T-helper 22 cell (primary cell): ENCODE measurements at places on chromosomes 1 and 21.

GRCh38 chr1:110005971-110006370 lies 21.4 kb downstream of the AHCYL1 start:
- DNase-seq = no peak

- DNase-seq = no peak
Observed at GRCh38 chr1:47591801-47592200, 154.0 kb downstream of the FOXD2 start.

DNA sequence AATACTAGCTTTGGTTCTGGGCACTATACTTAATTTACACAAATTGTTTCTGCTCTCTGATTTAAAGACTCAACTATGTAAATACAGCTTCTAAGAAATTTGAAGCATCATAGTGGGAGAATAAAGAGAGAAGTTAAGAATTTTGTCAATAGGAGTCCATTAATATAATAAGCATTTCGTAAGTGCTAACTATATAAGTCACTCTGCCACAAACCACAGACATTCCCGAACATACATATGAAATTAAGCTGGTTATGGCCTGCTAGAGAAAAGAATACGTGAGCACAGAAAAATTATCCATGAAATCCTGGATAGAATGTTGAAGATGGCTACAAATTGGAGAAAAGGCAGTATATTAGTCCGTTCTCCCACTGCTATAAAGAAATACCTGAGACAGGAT lies 526.2 kb downstream of the MRPL39 start:
- DNase-seq = no peak

DNA sequence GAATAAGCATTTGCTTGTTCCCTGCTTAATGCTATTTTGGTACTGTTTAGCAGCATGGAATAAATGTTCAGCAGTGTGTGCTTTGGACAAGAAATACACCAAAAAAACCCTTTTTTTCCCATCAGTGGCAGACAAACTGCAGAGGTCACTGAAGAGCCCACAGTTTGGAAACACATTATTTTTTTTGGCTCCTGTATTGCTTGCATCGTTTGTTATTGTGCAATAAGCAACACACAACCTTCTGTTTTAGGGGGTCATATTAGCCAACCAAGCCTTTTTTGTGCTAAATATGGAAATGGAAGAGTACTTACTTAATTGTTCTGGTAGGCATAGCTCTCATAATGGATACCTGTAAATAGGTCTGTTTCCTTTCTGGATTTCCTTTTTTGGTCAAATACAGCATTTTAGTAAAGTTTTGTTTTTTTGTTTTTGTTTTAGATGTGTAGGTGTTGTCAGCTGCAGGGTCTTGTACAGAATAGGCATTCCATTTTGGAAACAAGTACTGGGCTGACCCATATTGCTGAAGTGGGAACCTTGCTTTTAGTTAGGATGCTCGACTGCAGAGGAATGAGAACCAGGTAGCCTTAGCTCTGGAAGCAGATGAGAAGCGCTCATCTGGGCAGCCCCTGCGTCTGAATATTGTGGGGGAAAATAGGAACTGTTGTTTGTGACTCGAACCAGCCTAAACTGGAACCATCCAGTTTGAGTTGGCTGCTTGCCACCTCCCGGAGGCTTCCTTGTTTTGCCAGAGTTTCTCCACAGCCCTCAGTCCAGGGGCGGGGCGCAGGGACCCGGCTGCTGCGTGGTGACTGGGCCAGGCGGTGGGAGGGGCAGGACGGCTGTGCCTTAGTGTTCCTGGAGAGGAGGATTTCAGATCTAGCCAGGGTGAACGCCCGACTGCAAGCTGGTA lies 38.4 kb downstream of the SPEN start:
- DNase-seq = no peak

- no peak for DNase-seq
Observed at GRCh38 chr1:89550995-89551394, 26.4 kb downstream of the LRRC8B start.

GRCh38 chr1:65208563-65208973 lies 60.6 kb downstream of the AK4 start:
- no peak for DNase-seq

DNA sequence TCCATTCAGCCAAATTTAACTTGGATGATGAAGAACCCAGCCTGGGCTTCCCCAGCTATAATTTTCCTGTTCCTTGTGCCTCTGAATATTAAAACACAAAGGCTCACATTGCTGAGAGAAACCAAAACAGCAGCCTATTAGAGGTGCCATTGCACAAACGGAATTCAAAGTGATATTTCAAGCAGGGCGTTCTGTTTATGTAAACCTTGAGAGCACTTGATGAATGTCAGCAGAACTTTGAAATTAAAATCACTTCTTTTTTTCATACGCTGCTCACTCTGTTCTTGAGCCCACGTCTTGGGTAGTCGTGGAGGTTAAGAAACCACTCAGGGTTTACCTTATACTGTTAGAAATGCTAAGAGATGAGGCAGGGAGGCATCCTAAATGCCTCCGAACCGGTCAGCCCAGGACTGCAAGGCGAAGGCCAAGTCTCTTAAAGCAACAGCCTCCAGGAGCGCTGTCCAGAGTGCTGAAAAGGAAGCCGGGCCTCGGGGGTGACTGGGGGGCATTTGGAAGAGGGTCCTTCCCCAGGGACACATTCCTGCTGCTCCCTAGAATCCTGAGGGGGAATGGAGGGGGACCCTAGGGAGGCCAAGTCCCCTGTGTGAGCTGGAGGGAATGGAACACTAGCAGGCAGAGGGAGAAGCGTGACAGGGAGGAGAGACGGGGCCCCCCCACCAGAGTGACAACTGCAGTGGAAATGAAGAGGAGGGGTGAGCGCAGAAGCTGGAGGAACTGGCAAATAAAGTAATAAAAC lies 154.8 kb upstream of the VAMP3 start:
- no peak for DNase-seq

- no peak for DNase-seq
Observed at GRCh38 chr1:25863486-25864262, 4.4 kb upstream of the AUNIP start.

GRCh38 chr21:14321042-14321441 lies 61.9 kb downstream of the HSPA13 start:
- no peak for DNase-seq

- DNase-seq = no peak
Observed at GRCh38 chr1:14443164-14443787, 155.2 kb upstream of the KAZN start.

GRCh38 chr21:46017695-46018094 lies 36.1 kb downstream of the COL6A1 start:
- no peak for DNase-seq

DNA sequence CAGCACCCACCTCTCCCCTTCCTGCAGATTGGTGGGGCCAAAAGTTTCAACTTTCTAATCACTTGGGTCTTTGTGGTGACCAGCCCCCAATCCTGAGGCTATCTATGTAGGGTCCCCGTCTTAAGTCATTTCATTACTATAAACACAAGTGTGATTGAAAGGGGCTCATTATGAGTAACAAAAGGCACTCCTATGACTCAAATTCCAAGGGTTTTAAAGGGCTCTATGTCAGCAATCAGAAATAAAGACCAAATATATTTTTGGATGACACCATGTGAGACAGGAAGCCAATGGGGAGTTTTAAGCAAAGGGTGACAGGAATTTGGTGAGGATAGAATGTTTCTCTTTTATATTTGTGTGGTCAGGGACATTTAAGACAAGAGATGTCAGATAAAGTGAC lies 6.2 kb downstream of the ERO1B start:
- DNase-seq = no peak

DNA sequence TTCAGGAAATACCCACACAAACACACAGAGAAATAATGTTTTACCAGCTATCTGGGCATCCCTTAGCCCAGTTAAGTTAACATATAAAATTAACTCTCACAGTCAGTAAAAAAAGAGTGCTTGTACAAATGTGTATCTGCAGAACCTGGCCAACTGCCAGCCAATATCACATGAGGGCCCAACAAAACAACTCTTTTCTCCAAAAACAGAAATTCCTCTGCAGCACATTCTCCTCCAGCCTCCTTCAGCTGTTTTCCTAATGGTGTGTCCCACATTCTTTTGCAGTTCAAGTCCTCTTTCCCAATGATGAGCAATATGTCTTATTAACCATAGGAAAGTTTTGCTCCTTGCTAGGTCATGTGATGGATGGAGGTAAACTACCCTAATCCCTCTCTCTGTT lies 75.5 kb downstream of the LRRC7 start:
- DNase-seq = no peak

DNA sequence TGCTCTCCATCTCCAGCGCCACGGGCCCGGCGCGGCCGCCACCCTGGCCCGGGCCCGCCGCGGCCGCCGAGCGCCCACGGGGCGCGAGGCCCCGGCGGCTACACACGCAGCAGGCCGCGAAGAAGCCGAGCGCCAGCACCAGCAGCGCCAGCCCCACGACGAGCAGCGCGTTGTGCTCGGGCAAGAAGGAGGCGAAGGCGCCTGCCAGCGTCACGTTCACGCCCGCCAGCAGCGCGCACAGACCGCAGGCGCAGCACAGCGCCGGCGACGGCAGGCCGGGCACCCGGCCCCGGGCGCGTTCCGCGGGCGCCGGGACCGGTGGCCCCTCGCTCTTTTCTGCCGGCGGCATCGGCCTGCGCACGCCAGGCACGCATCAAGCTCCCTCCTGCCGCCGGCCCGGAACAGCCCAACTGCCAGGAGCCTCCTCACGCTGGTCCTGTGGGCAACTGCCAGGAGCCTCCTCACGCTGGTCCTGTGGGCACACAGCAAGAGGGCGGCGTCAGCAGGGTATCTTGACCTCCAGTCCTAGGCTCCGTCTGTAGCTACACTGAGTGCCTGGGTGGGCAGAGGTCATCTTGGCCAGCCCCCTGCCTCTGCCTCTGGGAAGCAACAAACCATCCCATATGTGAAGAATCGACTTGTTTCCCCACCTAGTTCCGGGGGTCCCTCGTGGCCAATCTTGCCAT lies 18.1 kb downstream of the KNCN start:
- DNase-seq = peak; percentile 19

- DNase-seq = no peak
Observed at GRCh38 chr1:211581526-211581925, 2.6 kb upstream of the SLC30A1 start.

DNA sequence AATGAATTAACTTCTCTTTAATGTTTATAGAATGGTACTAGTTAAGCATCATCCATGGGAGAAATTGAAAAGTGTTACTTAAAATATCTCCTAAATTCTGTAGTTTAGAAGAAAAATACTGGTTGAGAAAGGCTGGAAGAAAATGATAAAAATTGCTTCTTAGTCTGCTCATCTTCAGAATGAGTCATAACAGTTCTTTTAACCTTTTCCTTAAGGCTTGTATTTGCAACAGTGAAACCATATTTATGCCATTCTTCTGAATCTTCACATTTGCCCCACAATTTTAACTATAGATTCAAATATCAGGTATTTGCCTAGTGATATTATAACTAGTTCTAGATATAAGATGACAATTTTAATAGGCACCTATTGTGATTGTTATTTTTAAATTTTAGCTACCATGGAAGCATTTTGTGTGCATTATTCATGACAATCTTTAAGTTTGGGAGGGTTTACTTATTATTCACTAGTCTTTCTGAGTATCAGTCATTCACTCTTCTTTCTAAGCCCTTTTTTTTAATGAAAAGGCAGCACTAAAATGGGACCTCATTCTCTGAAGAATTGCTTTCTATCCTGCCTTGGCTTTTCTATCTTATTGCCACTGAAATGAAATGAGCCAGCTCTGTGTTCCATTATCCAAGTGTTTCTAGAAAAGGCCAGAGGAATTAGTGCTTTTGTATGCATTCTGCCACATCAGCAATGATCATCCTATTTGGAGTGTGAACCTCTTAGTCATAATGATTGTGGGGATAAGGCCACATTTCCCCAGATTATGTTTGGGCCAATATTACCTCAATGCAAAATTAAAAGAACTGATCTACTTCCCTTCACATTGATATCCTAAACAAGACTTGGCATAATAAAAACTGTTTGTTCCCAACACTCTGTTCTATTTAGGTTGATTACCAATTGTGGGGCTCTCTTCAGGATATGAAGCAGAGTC lies 58.4 kb downstream of the SAMSN1 start:
- no peak for DNase-seq

DNA sequence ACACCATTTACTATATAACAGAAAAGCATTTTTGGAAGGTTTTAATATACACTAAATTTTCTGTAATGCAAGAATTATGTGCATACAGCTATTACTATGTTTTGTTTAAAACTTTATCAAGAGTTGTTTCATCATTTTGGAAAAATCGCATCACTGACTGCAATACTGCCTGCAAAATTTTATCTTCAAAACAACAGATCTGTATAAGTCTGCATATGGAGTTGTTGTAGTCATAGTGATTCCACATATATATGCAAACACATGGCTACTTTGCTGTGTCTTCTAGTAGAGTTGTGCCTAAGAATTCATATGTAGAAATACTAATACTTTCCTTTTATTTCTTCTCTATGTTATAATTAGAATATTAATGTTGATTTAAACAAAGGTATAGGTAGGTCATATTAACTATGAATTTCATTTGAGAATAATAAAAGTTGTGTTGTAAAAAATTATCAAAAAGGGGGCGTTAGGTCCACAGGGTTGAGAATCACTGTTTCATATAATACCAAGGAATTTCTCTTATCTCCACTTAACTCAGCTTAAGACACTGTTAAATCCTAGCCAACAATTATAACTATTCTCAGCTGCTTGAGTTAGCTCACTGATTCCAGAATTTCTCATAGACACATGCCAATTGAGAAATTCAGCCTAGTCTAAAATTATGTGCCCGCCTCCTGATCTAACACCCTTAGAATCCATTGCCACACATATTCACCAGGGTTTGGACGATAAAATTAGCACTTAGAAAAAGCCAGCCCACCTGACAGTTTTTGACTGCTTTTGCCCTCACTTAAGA lies 22.9 kb upstream of the LAMC1 start:
- DNase-seq = no peak

DNA sequence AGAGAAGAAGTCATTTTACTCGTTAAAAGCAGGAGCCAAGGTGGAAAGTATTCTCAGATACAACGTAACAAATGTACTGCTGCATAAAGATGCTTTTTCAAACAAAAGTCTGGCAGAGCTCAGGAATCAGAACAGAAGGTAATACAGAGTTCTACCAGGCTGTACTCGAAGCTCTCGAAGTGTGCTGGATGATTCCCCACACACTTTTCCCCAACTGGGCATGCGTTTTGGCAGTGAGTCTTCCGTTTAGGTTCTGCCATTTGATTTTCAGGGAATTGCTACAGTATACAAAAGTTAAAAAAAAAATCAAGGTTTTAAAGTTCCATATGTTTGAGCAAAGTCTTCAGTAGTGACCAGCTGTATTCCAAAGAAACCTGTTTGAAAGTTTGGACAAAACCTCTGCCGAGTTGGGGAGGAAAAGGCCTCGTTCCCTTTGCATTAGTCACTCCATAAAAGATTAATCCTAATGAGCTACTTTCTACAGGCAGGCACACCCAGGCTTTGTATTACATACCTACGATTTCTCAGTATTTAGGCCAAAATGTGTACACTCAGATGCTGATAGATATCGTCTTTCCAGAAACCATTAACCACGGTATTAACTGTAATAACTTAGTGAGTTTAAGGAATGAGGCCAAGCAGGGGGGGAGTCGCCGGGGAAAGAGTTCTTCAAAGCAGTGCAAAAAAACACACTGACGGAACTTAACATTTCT lies 477.1 kb downstream of the LMO4 start:
- DNase-seq = no peak

DNA sequence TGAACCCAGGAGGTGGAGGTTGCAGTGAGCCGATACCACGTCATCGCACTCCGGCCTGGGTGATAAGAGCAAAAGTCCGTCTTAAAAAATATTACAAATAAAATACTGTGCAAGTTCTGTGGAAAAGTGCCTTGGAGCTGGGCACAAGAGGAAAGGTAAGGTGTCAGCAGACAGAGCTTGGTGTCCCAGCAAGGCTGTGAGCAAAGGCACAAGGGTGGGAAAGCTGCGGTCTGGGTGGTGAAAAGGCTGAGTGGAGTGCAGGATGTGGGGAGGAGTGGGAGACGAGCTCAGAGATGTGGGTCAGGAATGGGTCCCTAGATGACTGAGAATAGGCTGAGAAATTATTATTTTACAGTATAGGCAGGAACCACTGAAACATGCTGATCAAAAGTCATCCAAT lies 150.6 kb downstream of the RHOU start:
- no peak for DNase-seq
